ENCODE measurements at places on chromosomes 1 and 21.

DNA sequence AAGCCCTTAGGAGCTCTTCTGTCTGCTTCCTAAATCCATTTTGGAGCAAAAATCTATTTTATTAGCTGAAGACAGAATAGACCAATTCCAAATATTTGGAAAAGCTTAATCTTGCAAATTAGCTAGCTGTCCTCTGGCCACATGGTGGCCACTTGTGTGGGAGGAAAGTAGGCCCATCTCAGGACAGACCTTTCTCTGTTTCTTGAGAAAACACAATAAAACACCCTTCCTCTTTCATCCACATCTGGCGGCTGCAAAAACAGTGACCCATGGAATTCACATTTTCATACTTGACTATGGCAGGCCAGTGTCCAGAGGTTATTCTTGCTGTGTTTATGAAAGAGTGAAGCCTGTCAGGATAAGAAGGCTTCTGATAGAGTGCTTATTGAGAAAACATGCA is 275.6 kb downstream of the PLPP3 start:
- DNase-seq: no peak

- DNase-seq: no peak
Observed at GRCh38 chr21:18954441-18954844, 550.9 kb upstream of the TMPRSS15 start.

DNA sequence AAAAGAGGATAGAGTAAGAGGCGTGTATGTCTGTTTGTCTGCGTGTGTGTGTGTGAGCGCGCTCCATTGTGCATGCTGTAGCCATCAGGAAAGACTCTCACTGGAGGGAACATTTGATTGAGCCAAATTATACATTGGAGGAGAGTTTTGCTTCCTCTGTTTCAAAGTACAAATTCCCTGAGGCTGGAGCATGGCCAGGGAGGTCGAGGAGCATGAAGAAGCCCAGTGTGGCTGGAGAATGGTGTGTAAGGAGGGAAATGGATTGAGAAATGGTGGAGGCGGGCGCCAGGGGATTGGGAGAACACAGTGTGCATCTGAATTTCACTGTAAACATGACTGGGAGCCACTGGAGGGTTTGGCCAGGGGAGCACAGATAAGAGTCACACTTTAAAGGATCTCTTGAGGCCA is 22.1 kb upstream of the EFNA1 start:
- no peak for DNase-seq

- no peak for DNase-seq
Observed at GRCh38 chr1:18385239-18385790, 95.4 kb upstream of the KLHDC7A start.

GRCh38 chr1:106465666-106466065 is 590.8 kb upstream of the PRMT6 start:
- DNase-seq: no peak

- no peak for DNase-seq
Observed at GRCh38 chr1:230337266-230337665, 88.9 kb downstream of the PGBD5 start.

GRCh38 chr1:22805672-22806038 is 95.0 kb downstream of the EPHB2 start:
- no peak for DNase-seq

GRCh38 chr1:107499139-107499744 is 358.4 kb downstream of the NTNG1 start:
- DNase-seq: no peak

DNA sequence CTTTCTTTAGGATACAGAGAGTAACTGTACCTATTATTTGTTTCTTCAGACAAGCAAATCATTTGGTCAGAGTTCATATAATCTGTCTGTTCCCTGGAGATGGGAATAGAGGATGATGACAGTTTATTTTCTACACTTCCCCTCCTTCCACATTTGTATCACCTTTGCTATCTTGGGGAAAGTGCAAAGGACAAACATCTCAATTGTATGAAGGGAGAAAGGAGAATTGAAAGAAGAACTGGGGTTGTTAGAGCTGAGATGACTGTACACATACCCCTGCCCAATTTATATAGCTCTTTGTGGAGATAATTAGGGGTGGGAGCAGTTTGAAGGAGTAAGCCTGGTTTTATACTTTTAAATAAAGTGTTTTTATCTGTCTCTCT is 14.0 kb downstream of the POLR3GL start:
- DNase-seq: no peak

DNA sequence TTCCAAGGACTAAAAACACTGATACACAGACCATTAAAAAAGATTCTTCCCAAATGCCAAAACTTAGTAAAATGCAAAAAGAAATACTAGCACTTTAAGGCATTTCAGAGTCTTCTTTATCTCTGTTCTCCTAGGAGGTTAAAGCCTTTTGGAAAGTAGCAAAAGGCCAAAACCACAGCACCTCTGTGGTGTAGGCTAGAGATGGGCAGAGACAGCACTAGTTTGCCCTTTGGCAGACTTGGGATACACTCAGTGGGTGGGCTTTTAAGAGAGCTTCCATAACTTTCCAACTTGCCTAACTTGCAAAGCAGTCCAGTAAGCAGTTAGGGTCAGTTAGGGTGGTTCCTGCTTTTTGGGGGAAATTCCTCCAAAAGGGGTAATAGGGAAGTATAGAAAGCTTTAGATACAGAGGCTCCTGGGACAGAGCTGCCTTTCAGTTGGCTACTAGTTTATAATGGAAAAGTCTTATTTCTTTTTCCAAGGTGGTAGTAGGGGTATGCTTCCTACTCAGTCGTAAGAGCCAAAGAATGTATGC is 17.9 kb upstream of the PTCH2 start:
- no peak for DNase-seq

DNA sequence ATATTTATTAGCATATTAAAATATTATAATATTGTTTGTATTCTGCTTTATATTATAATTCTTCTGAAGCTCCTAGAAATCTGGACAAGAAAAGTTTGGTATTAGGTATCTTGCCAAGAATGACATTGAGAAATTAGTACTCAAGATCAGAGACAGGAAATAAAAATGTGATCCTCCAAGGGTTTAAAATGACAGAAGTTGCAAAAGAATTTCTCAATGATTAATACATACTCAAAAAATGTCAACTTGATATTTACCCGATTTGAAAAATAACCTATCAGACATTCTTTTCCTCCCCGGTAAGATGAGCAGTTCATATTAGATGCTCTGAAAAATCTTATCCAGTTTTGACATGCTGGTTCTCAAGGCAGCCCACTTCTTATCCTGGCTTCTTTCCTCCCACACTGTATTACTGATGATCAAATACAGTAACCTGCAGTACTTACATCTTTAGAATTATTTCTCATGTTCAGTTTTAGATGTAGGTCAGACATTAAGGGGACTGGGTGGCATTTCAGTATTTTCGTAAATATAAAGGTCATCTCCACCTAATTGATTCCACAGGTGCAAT is 55.3 kb downstream of the CACHD1 start:
- no peak for DNase-seq

- no peak for DNase-seq
Observed at GRCh38 chr1:162380061-162380846, 1.3 kb upstream of the C1orf226 start.

DNA sequence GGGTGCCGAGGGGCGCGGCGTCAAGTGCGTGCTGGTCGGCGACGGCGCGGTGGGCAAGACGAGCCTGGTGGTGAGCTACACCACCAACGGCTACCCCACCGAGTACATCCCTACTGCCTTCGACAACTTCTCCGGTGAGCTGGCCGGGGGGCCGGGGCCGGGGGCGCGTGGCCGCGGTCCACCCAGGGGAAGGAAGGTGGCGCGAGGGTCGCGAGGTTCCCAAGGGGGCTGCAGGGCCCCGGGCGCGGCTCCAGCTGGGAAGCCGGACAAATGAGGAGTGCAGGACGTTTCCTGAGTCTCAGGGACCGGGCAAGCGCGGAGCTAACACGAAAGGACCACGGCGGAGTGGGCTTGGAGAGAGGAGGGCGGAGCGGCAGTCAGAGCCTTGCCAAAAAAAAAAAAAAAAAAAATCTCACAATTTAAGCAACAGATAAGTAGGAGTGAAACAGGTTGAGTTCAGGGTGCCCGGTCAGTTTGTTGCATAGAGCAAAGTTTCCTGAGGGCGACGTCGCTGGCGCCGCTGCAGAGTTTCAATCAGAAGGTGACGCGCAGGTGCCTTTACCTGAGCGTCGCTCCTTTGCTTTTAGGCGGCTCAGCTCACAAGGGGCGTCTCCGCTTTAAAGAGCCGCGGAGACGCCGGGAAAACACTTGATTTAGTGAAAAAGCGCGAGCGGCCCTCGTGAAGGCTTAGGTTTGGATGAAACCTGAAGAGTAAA is 750 bp downstream of the RHOU start:
- no peak for DNase-seq

DNA sequence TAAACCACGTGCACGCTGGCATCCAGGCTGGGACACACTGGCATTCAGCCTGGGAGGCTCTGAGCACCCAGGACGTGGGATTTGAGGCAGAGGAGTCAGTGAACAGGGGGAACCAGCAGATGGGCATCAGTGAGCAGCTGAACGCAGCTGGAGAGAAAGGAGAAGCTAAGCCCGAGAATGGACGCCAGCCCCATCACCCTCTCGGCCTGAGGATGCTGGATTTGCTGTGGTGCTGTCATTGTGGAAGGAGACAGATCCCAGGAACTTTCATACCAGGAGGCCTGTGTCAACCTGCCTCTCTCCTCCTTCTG is 132.8 kb downstream of the PGBD5 start:
- DNase-seq: no peak

DNA sequence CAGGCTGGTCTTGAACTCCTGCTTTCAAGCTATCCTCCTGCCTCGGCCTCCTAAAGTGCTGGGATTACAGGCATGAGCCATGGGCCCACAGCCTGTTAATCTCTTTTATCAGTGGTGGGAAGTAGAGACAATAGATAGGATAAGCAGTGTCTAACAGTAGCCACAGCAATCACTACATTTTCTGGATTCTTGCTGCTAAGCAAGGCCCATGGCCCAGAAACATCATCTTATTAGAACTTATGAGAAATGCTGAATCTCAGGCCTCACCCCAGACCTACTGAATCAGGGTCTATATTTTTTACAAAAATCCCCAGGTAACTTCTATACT is 29.7 kb downstream of the IGFN1 start:
- no peak for DNase-seq

- no peak for DNase-seq
Observed at GRCh38 chr21:41825216-41825615, 53.9 kb downstream of the PRDM15 start.

- peak; percentile 79 for DNase-seq
Observed at GRCh38 chr1:224929335-224930237, at the start of gene DNAH14. TSS of gene DNAH14 (plus strand) at chr1:224929675. CDS start at chr1:224952703, 23,028 bp downstream.

- DNase-seq: no peak
Observed at GRCh38 chr1:51669816-51670215, 52.9 kb downstream of the OSBPL9 start.

DNA sequence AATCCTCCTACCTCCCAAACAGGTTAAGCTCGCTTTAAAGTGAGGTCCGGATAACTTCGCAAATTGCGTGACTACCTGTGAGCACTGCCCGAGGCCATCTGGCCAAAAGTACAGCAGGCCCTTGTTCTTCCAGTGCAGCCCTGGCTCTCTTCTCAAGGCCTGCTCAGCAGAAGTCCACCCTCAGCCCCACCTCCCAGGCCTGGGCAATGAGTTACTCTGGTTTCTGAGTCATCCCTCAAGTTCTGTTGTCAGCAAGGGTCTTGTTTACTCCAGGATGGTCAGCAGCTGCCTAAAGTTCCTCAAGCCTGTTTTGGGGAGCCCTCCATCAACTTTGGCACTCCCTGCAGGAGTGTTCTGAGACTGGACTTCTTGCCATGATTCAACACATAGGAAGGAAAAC is 101.7 kb downstream of the BCAR3 start:
- no peak for DNase-seq

- no peak for DNase-seq
Observed at GRCh38 chr1:56120021-56120420, 459.3 kb downstream of the PLPP3 start.

DNA sequence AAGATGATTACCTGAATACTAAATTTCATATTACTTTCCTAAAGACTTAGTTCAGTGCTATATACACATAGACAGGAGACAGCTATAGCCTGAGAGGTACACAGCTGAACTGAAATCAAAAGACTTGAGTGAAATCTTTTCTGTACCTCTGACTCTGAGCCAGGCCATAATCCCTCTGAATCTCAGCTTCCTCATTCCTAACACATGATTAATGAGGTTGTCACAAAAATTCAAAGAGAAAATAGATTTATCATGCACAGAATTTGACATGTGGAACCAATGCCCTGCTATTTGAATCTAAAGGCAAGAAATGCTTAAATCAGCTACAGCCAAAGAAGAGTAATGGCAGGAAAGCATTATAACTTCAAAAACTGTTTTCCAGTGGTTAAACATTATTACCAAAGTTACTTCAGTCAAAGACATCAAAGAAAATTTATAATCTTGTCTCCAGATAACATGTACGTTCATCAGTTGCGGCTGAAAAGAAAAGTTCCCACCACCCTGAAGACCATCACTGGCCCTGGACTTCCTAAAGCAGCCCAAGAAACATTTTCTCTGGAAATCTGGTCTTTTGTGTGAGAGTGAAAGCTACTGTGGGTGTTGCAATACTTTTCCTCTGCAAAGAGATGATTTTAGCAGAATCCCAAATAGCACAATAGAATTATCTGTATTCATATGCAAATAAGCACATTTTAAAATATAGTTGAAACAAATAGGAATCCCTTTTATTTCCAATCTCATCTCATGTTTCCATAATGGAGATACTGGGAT is 13.8 kb upstream of the ATP1A1 start:
- peak; percentile 27 for DNase-seq

DNA sequence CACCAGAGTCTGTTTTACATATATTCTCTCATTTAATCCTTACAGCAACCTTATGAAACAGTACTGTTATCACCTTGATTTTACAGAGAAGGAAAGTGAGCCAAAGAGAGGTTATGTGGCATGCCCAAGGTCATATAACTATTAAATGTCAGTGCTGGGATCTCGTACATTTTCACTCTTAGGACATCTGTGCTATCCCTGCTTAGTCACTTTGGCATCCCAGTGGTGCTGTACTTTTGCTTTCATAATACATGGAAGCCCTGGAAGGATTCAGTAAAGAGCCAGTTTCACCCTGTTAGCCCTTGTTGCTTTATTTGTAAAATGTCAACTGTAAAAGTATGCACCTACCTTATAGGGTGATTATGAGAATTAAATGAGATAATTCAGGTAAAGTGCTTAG is 104.4 kb downstream of the NFIA start:
- no peak for DNase-seq

GRCh38 chr21:45277101-45278045 is 10.3 kb downstream of the POFUT2 start:
- no peak for DNase-seq

DNA sequence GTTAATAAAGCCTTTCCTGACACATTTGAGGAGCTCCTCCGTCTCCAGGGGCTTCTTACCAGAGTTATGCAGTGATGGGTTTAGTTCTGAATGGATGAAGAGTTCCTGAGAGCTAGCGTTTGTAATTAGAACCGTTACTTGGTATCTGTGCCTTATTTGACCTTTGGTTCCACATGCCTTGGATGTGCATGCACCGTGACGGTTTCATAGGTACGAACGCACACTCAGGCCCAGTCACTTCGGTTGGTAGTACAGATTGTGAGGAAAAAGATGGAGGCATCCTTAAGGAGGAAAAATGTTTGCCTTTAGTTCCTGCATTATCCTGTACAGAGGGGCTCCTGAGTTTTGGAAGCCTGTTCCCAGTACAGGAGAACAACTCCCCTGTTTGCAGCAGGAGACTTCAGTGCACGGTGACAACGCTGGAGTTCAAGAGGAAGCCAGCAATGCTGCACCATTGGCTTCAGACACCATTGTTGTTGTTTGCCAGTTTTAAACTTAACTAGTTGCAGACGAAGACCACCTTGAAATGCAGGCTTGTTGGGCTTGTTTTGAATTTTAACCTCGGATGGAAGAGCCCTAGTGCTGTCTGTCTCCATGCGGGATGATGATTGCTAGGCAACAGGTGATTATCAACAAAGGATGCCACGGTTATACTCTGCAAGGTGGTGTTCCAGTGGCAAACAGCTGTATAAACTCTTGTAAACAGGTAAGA is 8.2 kb downstream of the RBM15 start:
- DNase-seq: no peak
